ENCODE measurements at places on chromosomes 7 and 10. TPM values are rescaled to one million over a fixed set of nuclear protein-coding genes. Genes with fewer than 3 reads are reported as not detected.

DNA sequence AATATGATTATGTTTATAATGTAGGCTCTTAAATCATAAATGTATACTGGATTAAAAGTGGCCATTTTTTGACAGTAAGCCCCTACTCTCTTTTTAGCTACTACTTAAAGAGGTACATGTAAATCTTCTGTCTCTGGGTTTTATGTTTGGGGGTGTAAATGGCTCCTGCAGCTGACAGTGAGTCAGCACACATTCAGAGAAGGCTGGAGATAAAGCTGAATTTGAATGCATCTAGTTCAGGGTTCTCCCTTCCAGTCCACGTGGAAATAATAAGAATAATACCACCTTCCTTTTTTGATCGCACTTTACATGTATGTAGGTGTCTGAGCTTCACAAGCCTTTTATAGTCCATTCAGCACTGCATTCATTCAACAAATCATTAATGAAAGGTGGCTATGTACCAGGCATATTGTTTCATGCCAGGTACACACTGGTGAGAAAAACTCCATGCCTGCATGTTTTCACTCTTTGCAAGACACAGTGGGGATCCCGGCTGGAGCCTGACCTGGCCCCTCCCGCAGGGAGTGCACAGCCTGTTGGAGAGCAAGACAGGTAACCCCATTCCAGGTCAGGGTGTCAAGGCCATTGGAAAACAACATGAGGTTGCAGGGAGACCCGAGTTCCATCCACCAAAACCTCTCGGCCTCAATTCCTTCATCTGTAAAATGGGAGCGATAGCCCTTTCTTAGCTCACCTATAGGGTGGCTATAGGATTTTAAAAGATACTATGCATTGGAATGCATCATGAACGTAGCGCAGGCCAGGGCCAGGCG is 107.5 kb upstream of the ANLN start:
- no peaks in the 10 kb centered on the region for H3K27me3 ChIP-seq
- no peak overlapping the region for H3K4me3 ChIP-seq
- no peak overlapping the region for H3K27ac ChIP-seq
- H3K36me3 ChIP-seq: peaks cover 20% of the 10 kb centered on the region
- DNase-seq: no peak

TEX36 gene
- total RNA-seq: 0.77 TPM

MSMB gene
- not detected for total RNA-seq

DNA sequence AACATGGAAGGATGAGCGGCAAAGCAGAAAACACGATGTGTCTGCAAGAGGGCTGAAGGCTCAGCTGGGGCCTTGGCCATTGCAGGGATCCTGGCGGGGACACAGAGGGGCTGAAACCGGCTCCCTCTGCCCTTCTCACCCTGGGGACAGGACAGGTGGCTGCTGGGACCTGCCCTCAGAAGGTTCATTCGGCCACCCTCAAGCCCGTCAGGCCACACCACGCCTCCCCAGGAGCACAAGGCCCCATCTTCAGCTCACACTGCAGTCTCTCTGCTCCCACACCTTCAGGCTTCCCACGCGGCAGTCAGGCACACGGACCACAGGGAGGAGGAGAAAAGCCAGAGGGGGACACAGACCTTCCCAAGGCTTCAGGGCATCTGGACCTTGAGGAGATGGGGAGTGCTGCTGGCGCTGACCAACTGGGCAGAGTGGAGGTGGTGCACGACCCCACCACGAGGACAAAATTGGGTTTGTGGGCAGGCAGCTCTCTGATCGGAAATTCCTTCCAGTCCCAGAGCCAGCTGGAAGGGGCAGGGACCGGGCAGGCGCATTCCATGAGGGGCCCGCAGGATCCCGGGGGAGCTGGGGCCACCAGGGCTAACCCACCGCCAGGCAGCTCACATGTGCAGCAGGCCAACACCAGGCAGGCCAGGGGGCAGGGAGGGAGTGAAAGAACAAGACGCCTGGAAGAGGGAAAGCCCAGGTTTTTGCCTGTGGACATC is 104.0 kb downstream of the MAD1L1 start:
- no peak overlapping the region for H3K27ac ChIP-seq
- H3K27me3 ChIP-seq: no peaks in the 10 kb centered on the region
- H3K36me3 ChIP-seq: peaks cover 67% of the 10 kb centered on the region
- H3K4me3 ChIP-seq: no peak overlapping the region
- no peak for DNase-seq
- peaks cover 50% of the 10 kb centered on the region for H3K4me1 ChIP-seq

DNA sequence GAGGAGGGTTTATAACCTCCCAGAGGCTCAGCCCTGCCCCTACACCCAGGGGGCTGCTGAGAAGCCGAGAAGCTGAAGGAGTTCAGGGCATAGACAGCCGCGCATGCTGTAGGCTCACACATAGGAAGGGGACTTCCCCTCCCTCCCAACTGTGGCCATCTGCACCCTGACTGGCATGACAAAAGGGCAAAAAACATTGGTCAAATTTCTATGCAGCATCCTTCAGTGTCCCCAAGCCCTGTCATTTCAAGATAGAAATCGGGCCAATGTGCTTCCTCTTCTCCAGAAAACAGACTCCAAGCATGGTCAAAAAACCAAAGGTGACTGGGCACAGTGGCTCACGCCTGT is 55.9 kb upstream of the MYL10 start:
- no peak overlapping the region for H3K27ac ChIP-seq
- no peaks in the 10 kb centered on the region for H3K36me3 ChIP-seq
- H3K27me3 ChIP-seq: no peaks in the 10 kb centered on the region
- H3K4me1 ChIP-seq: peaks cover 32% of the 10 kb centered on the region
- no peak for DNase-seq
